ENCODE measurements at places on chromosomes 12 and 14.
A peak's percentile ranks its signal among the peaks of the same experiment; 100 is the strongest.

DNA sequence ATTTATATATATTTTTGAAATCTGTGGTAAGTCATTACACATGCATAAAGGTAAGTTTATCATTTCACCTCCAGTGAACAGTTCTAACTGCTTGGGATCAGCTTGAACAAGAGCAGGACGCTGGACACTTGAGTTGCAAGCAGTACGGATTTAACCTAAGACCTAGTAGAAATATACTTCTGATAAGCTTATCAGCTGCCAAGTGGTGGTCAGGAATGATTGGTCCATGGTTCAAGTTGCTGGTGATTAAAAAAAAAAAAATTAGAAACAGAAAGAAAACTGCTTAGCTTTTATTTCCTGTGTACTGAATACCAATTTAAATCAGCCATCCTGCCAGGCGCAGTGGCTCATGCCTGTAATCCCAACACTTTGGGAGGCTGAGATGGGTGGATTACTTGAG is 88.6 kb downstream of the AEBP2 start:
- no peak for DNase-seq

DNA sequence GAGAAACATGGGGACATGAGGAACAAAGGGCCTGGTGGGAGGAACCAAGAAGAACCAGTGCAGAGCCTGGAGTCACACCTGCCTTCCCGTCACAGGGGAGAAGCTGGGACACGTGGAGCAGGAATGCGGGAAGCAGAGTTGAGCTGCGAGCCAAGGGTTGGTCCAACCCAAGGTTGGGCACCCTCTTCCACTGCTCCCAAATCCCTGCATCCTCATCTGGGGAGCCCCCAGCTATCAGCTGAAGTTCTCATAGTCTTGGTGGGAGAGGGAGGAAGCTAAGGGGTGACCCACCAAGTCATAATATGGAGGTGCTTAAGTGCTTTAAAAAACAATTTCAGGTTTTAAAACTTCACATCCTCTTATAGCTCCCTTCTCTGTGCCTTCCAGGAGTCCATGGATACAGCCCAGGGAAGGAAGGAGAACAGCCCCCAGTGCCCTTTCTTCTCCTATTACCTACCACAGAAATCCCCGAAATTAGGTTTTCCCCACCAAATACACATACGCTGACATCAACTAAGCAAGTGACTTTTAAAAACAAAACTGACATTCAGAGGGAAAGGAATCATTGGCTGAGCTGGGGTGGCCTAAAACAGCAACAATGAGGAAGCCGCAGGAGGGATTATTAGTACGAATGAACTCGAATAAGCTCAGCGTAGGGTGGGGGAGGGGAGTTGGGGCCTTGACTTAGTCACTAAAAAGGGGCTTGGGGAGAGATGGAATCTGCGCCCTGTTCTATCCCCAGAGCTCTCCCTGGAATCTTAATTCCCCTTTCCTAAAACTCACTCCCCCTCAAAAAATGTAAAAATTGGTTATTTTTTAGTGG is 4.5 kb downstream of the MYL6 start:
- no peak for DNase-seq

GRCh38 chr12:29617407-29617803 is 119.9 kb upstream of the OVCH1 start:
- DNase-seq: no peak

DNA sequence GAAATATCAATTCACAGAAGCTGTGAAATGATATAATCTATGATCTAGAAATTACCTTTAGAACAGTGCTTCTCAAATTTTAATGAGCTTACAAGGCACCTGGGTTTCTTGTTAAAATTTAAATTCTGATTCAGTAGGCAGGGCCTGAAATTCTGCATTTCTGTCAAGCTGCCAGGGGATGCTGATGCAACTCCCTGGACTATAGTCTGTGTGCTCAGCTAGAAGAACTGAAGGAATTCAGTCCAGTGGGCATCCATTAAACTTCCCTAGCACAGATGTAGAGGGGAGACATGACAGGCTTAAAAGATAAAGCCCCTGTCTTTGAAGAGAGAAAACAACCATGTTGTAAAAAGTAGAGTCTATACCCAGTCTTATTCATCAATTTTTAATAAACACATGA is 441.8 kb downstream of the TMTC2 start:
- no peak for DNase-seq

DNA sequence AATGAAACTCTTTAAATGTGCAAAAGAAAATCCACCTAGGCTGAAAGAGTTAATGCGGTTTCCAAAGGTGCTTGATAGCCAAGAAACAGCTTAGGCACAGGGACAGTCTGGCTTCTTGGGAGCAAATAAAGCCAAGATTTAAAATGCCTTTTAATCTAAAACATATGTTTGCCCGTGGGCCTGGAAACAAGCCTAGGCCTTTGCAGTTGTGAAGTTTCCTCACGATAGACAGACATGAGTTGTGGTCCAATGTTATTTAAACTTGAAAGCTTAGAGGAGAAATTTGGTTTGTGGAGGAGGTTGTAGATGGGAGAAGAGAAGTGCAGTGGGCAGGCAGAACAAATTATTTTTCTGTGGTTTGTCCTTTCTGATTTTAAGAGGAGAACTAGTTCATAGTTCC is 29.8 kb downstream of the PROX2 start:
- no peak for DNase-seq

DNA sequence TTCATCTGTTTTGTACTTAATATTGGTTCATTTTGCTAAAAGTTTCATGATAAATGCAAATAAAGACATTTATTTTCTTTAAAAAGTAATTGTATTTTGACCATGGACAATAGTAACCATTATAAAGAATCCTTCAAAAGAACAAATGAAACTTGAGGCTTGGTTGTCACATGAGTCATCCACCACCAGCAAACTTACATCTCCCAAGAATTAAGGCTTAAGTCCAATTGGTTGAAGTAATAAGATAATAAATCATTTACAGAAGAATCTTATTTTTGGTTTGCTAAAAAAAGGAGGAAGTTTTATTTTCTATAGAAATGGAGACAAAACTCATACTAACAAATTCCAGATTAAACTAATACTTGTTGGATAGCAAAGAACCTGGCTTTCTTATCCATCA is 84.8 kb upstream of the KITLG start:
- DNase-seq: no peak

GRCh38 chr12:132052196-132052932 is 91.8 kb downstream of the DDX51 start:
- no peak for DNase-seq

DNA sequence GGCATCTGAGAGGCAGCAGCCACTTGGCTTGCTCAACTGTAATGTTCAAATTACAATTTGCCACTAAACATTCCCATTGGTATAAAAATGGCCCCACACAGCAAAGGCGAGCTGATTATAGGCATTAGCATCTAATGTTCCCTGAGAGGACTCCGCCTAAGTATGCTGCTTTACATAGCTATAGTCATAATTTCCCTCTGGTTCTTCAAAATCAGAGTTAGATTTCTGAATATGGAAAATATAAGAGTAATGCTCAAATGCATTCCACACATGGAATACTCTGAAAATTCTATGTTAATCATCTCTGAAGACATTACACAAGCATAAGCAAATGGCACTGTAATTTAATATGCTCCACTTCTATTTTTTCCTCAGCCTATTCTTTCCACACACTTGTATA is 83.7 kb upstream of the BTG1 start:
- DNase-seq: no peak

- no peak for DNase-seq
Measured at GRCh38 chr12:75660805-75661404, 149.5 kb upstream of the KRR1 start.

GRCh38 chr14:100085462-100085861 is 20.2 kb downstream of the EVL start:
- DNase-seq: no peak

GRCh38 chr14:101008196-101008595 is 104.7 kb upstream of the RTL1 start:
- DNase-seq: no peak

DNA sequence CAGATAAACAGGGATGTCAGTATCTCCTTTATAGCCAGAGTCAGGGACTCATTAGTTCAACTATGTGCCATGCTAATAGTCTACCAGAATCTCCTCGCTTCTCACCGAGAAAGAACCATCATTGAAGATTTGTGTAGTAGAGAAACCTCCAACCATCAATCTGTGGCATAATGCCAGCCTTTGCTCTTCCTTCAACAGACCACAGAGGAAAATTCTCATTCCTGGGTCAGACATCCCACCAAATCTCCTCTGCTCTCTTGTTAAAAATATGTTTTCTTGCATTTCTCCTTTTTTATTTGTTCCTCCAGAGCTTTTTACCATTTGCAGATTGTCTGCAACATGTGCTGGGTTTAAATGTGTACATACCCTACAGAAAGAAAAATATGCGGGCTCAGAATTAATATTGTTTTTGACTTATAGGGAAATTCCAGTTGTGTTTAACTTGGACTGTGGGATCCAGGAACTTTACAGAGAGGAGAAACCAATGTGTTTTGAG is 64.9 kb downstream of the LLPH start:
- DNase-seq: no peak

DNA sequence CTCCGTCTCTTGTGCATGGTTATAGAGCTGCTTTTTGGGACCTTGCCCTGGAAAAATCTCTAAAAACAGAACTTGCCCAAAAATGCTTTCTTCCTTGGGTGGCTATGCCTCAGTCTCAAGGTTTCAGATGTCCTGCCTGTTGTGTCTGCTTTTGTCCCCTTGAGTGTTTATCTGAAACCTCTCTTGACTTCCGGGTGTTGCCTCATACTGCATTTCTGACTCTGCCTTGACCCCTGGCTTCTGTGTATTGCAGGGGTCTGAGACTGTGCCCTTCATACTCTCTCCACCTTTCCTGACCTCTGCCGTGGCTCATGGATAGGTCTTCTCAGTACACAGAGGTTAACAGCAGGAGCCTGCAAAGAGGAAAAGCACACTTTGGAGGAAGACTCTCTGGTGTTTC is 124.8 kb upstream of the NTF3 start:
- no peak for DNase-seq

- no peak for DNase-seq
Measured at GRCh38 chr14:85041618-85042017, 488.3 kb upstream of the FLRT2 start.

DNA sequence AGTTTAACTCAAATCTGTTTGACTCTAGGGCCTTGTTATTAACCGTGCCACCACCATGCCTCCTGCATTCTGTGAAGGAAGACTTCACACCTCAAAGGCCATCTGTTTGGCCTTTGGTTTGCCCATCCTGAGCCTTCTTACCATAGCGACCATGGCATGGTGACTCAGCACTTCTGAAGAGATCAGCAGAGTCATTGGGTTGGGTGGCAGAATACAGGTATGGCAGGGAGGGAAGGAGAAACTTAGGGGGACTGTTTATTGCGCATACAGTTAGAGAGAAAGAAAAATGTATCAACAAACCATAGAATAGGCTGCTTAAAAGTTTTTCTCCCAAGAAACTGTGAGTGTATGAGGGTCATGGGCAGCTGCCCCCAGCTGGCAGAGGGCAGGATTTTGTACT is 49.2 kb downstream of the DAD1 start:
- no peak for DNase-seq

DNA sequence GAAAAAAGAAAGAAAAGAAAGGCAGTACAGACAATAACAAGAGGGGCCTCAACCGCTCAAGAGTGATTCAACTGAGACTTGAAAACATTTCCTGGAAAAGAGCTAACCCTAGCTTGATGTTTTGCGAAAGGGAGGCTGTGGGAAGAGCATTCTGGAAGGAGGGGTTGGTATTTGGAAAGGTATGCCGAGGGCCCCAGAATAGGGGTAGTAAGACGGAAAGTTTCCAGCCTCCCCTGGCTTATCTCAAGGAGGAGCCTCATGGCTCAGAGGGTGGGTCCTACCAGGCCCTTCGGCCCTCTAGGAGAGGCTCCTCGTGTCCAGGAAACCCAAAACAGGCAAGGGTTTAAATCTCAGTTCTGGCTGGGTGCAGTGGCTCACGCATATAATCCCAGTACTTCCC is 8.4 kb downstream of the RNU4-2 start:
- DNase-seq: no peak

DNA sequence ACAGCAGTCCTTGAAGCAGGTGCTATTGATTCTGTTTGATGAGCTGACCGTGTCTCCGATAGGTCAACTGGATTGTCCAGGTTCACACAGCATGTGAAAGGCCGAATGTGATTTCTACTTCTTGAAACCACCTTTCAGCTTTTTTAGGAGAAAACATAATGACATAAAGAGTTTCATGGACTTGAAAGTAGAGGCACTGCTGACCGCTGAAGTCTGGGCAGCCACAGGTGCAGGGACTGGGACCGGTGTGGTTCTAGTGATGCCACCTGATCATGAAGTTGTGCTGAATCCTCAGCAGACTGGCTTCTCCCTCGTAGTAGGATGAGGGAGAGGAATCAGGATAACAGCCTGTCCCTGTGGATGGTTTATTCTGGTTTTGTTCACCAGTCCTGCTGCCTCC is 108.1 kb downstream of the ETV6 start:
- no peak for DNase-seq

DNA sequence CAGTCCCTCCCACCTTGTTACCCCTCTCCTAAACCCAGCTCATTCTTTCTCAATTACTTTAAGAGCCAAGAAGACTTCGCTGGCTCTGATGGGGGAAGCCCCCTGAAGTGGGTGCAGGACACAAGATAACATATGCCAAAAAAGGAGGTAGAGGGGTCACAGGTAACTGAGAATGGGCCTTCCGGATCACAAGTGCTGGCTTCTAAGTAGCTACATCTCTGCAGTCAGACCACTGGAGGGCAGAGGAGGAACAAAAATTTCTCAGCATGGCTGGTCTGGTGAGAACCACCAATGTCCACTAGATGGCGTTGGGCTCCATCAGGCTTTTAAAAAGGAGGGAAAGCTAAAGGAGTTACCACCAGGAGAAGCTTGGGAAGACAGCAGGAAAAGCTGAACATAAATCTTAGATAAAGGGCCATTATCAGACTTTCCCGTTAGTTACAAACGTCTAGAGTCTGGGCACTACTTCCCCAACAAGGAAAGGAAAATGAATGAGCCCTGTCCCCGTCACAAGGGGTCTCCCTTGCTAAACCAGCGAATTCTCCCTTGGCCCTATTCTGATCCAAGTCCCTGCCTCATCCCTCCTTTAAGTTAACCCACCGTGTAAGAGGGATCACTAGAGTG is 11.6 kb upstream of the CDH24 start:
- peak; percentile 53 for DNase-seq

DNA sequence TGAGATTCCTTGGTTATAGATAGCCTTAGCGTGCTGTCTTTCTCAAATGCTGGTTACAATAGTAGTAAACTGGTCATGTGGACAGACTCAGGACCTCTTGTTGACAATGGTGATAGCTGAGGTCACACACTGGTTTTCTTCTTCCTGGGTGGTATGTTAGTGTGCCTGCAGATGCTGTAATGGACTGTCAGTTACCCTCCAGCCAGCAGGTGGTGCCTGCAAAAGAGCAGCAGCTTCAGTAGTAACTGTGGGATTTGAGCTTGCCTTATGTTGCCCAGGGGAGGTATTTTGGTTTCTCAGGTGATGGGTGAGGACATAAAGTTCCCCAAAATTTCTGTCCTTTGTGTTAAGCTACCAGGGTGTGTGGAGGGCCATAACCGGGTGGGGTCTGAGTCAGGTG is 33.7 kb upstream of the SCAF11 start:
- no peak for DNase-seq
